ENCODE measurements at places on chromosomes 4 and X.
A peak's percentile ranks its signal among the peaks of the same experiment; 100 is the strongest.

DNA sequence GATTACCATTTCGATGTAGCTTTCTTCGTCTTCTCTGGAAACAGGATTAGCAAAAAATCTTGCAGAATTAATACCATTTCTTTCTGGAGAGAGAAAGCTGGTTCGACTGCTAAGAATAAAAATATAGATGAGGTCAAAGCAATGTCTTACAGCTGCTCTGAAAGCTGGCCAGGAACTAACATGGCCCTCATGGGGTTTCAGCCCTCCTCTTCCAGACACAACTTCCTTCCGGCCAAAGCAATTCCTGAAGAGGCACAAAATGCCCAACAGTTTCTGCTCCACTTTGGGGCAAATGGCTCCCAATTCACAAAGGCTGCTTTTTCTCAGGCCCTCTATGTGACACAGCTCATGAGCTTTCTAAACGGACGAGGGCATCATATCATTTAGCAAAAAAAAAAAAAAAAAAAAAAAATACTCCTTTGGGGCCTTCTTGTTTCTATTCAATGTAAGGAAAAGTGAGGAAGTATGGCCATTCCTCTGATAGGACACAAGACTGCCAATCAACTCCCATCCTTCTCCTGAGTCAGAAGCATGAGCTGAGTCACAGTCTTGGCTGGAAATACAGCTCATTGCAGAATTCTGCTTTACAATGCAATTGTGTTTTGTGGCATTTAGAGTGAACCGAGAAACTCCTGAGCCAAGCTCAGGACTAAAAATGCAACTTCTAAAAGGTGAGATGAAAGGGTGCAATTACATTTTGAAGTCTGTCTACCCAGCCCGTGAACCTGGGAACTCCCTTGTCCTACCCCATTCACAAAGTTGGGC lies 42.7 kb upstream of the CTAG2 start:
- no peak for DNase-seq

GRCh38 chr4:113221990-113222389 lies 172.5 kb downstream of the ANK2 start:
- no peak for DNase-seq

GRCh38 chrX:132790329-132790728 lies 168.1 kb downstream of the HS6ST2 start:
- no peak for DNase-seq

DNA sequence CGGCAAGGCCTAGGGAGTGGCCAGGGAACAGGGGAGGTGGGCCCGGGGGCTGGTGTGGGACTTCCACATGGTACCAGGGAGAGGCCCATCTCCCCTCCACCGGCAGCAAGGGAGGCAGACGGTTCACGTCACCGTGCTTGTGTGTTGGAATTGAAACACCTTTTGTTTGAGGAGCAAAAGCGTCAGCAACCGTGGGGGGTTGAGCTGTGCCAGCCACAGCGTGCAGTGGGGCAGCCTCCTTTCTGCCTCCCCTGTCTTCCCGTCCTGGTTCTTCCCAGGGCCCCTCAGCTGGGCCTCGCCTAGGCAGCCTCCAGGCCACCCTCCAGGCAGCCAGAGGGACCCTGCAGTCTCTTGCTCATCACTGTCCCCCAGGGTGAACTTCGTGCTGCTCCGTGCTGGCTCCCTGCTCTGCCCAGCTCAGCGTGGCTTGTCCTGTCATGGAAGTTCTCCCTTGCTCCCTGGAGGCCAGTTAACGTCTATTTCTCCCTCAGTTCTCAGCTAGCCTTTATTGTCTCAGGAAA lies 32.1 kb upstream of the HGFAC start:
- DNase-seq, result no peak

DNA sequence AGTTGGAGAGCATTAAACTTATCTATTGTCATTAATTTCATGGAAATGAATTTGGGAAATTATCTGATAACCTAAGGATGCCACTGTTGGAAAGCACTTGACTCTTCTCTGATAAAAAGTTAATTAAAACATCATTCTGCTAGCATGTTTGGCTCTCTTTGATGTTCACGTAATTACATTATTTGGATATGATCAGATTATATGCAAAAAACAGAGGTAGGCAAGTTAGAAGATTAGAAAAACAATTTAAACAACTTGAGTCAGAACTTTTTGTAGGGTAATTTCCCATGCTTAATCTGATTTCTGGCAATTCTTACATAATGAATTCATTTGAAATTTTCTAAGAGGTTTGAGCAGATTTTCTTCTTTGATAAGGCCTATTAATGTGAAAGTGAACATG lies 882.9 kb downstream of the TRAM1L1 start:
- DNase-seq, result no peak

GRCh38 chr4:111641813-111642579 lies 503.3 kb upstream of the FAM241A start:
- peak; percentile 54 for DNase-seq

- no peak for DNase-seq
These were observed 113.2 kb upstream of the ZNF827 start for GRCh38 chr4:146051728-146052391.
